Activated CD4-positive, CD25-positive, alpha-beta regulatory T cell treated with anti-CD3 and anti-CD28 coated beads, Interleukin-2, amount 50 U/mL, for 72 hours (primary cell): ENCODE measurements at places on chromosomes 3 and 15.
A peak's percentile ranks its signal among the peaks of the same experiment; 100 is the strongest.

- DNase-seq: no peak
Observed at GRCh38 chr3:83524901-83525300, 1433.9 kb upstream of the CADM2 start.

GRCh38 chr3:156516961-156517360 lies 38.0 kb downstream of the SSR3 start:
- no peak for DNase-seq

DNA sequence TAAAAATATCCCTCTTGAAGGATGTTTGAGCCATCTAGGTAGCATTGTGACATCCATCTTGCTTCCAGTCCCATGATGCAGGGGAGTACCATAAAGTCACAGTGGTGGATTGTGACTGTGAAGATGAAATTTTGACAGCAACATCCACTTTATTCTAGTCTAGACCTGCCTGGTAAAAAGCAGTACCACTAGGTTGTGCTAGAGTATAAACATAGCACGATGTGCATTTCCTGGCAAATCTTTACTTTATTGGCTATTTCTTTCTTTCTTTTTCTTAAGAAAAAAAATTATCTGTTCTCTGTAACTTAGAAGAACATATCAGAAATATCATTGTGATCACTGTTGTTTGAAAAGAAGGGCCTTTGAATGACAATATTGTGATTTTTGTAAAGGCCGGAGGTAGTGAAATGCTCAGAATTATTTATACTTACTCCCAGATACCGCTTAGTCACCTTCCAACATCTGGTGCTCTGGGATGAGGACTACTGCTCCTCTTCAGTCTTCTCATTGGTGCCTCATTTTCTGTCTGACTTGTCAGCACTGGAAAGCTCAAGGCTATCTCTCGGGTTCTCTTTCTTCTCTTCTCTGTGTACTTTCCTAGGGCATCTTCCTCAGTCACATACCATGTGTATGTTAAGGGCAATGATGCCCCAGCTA lies 35.6 kb downstream of the AGBL1 start:
- no peak for DNase-seq

DNA sequence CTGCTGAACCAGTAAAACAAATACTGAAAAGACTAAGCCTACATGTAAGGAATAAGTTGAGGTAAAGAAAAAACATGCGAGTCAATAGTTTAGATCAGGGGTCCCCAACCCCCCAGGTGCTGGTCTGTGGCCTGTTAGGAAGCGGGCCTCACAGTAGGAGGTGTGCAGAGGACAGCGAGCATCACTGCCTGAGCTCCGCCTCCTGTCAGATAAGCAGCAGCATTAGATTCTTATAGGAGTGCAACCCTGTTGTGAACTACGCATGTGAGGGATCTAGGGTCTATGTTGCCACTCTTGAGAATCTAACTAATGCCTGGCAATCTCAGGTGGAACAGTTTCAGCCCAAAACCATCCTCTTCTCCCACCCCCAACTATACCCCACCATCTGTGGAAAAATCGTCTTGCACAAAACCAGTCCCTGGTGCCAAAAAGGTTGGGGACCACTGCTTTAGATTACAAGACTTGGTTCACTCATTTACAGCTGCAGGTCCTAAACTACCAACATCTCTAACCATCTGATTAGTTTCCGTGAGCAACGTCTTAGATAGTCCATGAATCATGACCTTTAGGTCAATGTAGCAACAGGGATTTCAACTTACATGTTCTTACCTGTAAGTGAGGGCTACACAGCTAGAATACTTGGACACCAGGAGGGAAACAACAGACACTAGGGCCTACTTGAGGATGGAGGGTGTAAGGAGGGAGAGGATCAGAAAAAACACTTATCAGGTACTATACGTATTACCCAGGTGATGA lies 66.7 kb downstream of the TRANK1 start:
- DNase-seq: no peak

DNA sequence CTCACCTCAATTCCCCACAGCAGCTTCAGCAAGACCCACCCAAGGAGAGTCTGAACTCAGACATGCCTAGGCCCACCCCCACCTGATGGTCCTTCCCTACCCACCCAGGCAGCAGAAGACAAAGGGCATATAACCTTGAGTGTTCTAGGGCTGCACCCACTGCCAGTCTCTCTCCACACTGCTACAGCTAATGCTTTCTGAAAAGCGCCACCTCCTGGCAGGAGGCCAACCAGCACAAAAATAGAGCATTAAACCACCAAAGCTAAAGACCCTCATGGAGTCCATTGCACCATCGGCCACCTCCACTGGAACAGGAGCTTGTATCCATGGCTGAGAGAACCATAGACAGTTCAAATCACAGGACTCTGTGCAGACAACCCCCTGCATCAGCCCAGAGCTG lies 11.3 kb upstream of the RPL39L start:
- peak; percentile 64 for DNase-seq

DNA sequence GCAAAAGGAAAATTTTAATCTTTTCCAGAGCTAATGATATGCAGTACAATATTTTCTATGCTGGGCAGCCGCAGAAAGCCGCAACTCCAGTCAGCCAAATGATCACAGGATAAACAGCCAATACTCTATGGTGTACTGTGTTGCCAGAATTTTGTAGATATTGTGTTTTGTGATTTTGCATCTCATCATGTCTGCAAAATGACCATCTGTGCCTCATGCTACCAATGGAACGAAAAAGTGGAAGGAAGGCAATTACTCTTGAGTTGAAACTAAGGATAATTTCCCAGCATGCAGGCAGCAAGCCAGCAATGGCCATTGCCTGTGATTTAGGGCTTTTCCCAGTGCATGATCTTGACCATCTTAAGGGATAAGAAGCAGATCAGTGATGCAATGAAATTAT lies 891.9 kb downstream of the PLOD2 start:
- DNase-seq: no peak

DNA sequence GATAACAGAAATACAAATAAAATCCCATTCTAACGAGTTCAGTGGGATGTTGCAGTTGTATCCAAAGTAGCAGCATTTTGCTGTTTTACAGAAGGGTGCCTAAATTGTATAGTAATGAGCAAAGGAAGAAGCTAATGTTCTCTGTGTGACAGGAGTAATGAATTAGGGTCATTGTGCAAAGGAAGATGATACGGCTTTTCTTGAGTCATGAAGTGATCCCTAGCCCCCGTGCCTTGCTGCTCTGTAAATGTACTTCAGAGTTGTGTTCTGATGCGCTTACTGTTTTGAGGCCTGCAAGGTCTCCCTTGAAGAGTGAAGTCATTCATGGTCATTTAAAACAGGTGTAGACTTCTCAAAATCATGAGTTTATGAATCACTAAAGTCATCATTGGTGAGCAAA lies 37.9 kb downstream of the ATP1B3 start:
- no peak for DNase-seq

DNA sequence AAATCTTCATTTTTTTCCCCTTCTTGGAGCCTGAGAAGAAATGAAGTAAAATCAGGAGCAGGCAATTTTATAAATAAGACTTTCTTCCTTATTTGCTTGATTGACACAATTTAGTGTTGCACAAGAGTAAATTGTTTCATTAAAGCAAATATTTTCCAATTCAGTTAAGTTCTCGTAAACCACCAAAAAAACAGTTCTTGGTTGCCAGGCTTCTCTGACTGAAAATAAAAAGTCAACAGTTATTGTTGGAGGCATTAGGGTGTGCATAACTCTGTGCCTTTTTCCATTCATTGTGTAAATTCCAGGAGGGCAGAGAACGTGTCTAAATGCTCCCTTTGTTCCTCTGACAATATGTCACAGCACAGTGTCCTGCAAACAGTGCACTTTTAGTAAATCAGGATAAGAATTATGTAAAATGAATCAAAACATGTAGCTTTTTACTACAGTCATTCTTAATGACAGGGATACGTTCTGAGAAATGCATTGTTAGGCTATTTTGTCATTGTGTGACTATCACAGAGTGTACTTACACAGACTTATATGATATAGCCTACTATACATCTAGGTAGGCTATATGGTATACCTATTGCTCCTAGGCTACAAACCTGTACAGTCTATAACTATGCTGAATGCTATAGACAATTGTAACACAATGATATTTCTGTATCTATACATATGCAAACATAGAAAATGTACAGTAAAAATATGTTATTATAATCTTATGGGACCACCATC lies at the start of gene CP:
Gene CP (minus strand): TSS at position 47 of the 735 bp plus-strand sequence. CDS start 37 bp downstream, at position 10.
- DNase-seq: no peak

DNA sequence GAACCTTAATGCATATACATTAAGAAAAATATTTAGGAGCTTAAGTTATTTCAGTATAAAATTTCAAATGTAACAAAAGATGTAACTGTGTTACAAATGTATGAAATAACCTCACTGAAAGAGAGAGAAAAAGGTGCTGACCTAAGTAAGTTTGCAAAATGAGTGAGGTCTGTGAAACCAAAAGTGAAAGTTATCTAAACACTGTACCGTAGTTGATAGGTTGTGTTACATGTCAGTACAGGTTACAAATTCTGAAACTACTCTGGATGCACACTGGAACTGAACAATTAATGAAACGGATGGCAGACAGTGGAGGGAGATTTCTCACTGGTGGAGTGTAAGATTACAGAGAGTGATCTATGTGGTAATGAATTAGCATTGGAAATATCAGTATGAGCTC lies 420.7 kb downstream of the ZNF385D start:
- DNase-seq: no peak

DNA sequence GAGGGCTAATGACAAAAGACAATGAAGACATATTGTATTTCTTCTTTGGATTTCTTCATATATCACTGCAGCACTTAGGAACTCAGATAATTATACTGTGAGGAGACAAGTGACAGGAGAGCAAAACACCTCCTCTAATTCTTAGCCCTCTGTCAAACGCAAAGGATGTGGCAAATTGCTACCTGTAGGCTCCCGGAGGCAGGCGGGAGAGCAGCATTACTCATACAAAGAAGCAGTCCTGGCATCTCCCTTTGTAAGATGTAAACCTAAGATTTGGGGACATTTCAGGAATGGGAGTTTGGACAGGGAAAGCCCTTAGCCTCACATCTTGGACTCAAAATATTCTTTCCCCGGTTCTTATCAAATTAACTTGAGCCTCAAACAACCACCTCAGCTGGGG lies 460.8 kb downstream of the SOX2 start:
- no peak for DNase-seq

DNA sequence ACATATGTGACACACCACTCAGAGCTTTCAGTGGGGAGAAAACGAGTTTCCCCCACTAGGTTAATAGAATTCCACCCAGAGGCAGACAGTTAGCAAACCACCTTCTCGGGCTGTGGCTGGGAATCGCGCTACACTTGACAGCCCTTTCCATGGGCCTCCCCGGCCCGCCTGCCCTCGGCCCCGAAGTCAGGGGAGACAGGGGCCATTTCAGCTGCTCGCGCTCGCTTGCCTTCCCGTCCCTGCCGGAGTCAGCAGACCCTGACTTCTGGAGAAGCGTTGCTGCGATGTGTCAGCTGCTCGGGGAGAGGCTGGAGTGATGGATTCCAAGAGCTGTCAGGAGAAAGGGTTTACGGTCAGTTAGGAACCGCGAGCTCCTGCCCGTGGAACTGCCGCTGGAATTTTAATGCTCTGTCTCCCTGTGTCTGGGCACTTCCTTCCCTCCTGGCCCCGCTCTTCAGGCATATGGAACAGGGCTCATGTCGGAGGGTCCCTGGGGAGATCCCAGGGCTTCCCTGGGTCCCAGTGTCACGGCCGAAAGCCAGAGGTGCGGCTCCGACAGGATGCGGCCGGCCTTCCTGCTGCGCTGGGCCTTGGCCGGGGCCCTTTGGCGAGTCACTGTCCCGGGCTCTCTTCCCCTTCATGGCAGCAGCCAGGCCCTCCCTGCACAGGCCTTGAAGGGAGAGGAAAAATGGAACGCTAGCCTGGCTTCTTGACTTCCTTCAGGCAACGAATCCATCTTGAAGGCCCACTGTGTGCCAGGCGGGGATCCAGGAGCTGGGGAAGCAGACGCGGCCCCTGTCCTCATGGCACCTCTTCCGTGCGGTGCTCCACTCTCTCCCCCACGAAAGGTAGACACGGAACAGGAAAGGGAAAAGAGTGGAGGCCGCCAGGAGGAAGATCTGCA lies 38.4 kb upstream of the VPS8 start:
- no peak for DNase-seq

DNA sequence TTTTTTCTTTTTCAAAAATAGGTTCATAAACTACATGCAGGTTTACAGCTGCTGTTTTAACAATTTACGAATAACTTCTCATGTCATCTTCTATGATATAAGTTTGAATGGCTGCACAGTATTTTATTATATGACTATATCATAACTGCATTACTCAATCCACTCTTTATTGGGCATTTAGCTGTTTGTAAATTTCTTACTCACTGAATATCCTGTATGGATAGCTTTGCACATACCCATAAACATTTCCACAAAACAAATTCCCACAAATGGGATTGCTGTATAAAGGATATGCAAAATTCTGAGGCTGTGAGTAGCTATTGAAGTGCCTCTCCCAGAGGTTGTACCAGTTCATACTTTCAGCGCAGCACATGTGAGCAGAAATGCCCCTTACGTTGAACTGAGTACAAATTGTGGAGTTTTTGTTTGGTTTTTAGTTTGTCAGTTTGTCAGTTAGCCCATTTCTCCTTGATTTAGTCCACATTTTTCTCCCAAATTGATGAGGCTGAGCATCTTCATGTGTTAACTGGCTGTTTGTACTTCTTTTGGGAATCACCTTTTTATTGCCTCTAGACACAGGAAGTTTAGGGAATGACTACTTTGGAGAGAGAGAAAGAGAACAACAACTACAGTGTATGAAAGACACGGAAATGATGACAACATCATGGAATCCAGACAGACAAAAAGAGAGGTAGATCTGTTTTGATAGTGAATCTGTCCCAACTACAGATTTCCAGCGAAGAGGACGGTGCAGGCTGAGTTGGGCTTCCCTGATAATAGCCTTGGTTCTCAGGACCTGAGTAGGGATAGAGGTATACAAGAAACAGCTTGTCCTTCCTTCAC lies 24.8 kb downstream of the TTC23 start:
- no peak for DNase-seq

DNA sequence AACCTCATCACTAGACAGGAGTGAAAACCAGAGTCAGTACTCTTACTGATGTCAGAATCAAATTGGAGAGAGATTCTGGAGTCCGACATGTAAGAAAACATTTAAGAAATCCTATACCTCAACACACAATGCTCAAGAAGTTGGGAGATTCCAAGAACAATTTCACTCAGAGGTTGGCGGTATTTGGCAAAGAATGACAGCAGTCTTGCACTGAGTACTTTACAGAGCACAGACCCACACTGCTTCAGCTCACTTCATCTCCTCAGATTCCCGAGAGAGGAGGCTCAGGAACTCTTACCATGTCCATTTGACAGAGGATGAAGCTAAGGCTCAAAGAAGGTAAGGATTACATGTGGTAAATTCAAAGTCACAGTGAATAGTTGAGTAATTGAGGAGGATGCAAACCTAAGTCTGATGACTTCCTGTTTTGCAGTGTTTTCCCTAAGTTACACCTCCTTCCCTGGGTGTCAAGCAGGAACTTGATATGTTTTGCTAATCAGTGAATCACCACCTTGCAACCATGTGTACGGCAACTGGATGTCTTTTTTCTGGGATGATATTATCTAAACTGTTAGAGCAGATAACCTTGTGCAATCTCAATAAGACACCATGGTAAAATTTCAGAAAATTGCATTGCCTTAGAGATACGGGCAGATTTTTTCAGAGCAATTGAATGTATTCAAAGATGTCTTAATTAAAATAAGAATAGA lies 61.3 kb upstream of the MME start:
- DNase-seq: no peak

GRCh38 chr15:59388670-59389069 lies 16.0 kb upstream of the MYO1E start:
- DNase-seq: no peak
